HS-5 (cell line): ENCODE measurements at places on chromosomes 1 and 21.
A peak's percentile ranks its signal among the peaks of the same experiment; 100 is the strongest.

GRCh38 chr1:166876540-166876838 is 425 bp upstream of the TADA1 start:
- DNase-seq = no peak

- DNase-seq = peak; percentile 68
These were observed 37.0 kb upstream of the PUM1 start for GRCh38 chr1:31102501-31102950.

GRCh38 chr1:110412576-110412975 is 5.1 kb upstream of the LAMTOR5 start:
- no peak for DNase-seq

- no peak for DNase-seq
These were observed 82.4 kb upstream of the MACF1 start for GRCh38 chr1:39122056-39122455.

DNA sequence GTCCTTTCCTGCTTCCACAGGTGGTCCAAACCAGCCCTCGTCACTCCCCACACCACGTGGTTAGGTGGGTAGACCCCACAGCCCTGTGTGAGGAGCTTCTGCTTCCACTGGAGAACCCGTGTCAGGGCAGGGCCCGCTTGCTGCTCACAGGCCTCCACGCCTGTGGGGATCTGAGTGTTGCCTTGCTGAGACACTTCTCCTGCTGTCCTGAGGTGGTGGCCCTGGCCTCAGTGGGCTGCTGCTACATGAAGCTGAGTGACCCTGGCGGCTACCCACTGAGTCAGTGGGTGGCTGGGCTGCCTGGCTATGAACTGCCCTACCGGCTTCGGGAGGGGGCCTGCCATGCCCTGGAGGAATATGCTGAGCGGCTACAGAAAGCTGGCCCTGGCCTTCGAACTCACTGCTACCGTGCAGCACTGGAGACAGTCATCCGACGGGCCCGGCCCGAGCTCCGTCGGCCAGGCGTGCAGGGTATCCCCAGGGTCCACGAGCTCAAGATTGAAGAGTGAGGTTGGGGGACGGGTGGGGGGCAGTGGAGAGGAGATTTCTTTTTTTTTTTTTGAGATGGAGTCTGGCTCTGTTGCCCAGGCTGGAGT is 5.5 kb upstream of the ISG20L2 start:
- no peak for DNase-seq

DNA sequence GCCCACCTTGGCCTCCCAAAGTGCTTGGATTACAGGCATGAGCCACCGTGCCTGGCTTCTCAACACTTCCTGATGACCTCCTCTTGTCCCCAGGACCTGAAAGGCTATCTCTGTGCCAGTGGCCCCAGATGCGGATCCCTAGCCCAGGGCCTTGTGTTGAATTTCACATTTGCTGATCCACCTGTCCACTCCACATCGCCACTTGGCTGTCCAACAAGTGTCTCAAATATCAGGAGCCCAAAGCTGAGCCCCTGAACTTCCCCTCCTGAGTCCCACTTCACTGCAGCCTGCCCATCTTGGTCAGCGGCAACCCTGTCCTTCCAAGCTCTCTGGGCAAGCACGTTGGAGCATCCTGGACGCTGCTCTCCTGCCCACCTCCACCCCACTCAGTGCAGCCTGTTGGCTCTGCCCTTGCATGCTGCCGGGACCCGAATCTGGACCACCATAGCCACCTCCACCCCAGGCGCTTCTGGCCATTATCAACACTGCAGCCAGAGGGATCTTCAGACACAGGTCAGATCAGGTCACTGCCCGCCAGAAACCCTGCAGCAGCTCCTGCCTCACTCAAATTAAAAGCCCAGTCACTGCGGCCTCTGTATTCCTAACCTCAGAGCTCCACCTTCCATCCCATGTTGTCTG is 352.5 kb upstream of the VAMP3 start:
- no peak for DNase-seq

- DNase-seq = no peak
These were observed 494 bp downstream of the UBE2J2 start for GRCh38 chr1:1273209-1273511.

GRCh38 chr1:204277563-204278219 is 63.9 kb upstream of the GOLT1A start:
- no peak for DNase-seq

DNA sequence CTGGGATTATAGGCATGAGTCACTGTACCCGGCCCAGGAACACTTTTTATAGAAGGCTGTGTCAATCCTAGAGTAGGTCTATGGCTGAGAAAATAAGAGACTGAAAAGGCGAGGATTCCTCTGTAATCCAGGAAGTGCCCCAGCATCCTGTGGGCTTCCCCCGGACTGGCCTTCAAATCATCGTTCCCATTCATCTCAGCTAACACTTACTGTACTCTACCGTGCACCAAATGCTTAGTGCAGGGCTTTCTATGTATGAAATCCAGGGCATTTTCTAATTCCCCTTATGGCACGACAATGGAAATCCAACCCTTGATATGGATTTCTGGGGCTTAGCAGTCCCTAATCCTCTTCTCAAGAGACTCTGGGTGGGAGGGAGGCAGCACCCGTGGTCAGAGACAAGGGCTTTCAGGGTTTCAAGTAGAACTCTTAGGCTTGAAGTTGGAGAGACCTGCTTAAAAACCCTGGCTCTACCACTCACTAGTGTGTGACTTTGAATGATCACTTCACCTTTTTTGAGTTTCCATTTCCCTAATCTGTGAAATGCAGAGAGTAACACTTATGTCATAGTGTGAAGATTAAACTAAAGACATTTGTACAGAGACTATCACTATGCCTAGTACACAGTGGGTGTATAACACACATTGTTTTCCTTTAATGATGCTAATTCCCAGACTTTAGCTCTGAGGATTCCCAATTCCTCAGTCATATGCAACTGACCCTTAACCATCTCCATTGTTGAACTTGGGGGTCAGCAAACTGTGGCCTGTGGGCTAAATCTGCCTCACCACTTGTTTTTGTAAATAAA is 20.3 kb downstream of the MECR start:
- no peak for DNase-seq

DNA sequence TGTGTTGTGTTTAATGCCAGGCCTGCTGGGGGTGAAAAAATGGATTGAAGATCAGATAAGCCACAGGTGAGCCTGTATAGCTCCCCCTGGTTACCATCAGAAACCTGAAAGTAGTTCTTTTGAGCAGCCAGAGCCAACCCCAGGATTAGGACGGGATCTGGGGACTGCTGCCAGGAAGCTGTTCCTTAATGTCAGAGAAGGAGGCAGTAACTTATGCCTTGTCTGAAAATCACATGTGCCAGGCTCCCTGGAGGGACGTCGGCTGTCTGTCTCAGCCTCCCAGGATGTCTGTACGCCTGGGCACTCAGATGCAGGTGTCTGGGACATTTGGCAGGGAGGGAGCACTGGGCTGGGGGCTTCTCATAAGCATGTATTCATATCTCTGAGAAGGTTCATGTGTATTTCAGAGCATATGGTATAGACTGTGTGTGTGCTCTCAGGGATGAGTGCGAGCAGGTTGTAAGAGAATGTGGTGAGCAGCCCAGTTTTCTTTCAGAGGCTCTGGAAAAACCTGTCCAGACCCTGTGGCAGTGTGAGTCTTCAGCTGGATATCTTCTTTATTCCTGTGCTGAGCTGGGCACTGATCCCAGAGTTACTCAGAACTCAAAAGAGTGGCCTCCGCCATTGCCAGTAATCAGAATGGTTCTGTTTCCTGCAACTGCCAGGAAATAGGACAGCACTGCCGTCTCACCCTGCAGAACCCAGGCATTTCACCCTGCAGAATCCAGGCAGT is 2.8 kb downstream of the FAM43B start:
- no peak for DNase-seq

- no peak for DNase-seq
These were observed 11.4 kb upstream of the RGS16 start for GRCh38 chr1:182615468-182616129.

- no peak for DNase-seq
These were observed 18.9 kb downstream of the SLC16A1 start for GRCh38 chr1:112937070-112937469.

- DNase-seq = no peak
These were observed 55.8 kb downstream of the DYRK1A start for GRCh38 chr21:37422382-37422781.

- no peak for DNase-seq
These were observed 124.6 kb downstream of the HLCS start for GRCh38 chr21:36841866-36842265.

GRCh38 chr1:94755675-94756074 is 64.5 kb upstream of the SLC44A3 start:
- DNase-seq = peak; percentile 74

DNA sequence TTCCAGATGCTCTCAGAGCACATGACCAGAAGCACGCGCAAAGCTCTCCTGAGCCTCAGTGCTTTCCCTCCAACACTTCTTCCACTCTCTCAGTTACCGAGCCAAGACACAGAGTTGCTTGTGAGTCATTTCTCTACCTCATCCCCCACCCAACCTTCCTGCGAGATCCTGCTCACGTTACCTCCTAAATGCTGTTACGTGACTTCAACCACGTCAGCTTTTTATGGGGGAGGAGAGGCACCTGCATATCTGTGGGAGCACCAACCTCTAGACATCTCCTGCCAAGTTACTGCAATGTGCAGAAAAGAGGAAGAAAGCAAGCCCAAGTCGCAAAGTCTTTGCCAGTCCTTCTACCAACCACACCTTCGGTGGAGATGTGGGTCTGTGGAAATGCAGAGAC is 27.2 kb upstream of the ERG start:
- no peak for DNase-seq

DNA sequence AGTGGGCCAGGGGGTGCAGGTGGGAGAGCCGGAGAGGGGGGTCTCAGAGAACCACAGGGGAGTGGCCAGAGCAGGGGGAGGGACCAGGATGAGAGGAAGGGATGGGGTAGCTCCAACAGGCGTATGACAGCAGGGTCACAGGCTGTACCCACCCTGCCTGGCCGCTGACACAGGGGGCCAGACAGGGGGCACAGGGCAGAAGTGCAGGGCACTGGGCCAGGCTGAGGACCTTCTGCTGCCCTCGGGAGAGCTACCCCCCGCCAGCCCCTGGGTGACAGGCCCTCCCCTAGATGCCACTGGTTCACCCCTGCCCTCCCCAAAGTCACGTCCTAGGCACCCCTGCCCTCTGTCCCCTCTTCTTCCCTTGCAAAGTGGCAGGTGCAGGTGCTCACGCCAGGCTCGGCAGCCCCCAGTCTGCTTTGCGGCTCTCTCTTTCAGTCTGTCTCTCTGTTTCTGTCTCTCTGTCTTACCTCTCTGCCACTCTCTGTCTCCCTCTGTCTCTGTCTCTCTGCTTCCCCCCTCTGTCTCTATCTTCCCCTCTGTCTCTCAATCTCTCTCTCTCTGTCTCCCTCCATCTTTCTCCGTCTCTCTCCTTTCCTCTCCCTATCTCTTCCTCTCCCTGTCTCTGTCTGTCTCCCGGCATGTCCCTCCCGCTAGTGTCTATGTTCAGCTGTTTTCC is 48.5 kb downstream of the WNT9A start:
- DNase-seq = no peak

DNA sequence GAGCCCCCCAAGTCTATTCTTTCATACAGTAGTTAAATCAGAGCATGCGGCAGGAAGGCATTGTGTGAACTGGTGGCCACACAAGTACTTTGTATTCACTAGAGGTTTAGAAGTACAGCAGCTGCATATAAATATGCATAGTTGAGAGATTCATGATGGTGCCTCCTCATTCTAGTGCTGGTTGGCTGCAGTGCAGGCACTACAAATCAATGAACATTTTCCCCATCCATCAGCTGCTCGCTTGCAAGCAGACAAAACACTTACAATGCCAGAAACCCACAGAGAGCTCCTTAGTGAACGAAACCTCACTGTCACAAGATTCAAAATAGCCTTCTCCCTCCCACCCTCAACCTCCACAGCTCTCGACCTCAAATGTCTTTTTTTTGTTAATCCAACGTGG is 726.2 kb downstream of the USP25 start:
- no peak for DNase-seq

DNA sequence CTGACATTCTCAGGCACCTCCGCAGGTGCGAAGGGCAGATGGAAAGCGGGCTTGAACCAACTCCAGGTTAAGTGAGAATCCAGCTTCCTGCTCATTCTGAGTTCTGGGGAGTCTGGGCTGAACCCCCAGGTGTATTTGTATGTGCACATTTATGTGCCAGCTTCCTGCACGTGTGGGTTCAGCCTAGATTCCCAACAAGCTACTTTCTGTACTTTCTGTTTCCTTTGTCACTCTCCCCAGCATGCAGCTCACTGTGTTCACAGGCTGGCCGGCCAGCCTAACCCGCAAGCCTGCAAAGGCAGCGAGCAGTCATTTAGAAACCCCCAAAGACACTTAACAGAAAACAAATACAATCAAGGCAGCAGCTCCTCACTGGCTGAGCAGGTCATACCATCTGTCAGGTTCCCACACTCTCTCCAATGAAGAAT is 1.3 kb upstream of the IL19 start:
- no peak for DNase-seq

GRCh38 chr1:206472454-206472853 is 2.2 kb downstream of the IKBKE start:
- no peak for DNase-seq

GRCh38 chr1:88888750-88889149 is 2.6 kb downstream of the GTF2B start:
- no peak for DNase-seq

DNA sequence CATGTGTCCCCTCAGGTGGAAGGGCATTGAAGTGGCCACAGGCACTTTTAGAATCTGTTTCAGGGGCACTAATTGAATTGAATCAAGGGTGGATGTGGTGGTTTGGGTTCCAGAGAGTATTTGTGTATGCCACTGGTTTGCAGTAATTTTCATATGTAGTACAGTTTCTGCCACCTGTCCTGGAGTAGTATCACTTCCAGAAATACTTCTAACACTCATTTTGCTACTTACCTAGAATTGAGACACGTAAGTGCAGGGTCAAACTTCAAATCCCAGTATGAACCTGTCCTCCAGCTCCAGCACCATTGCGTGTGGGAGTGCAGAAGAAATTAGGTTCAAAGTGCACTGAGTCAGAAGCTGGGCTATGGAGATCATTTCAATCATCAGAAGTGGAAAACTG is 26.8 kb downstream of the RSPH1 start:
- DNase-seq = no peak

- DNase-seq = no peak
These were observed 1.5 kb upstream of the COL16A1 start for GRCh38 chr1:31705080-31705866.

DNA sequence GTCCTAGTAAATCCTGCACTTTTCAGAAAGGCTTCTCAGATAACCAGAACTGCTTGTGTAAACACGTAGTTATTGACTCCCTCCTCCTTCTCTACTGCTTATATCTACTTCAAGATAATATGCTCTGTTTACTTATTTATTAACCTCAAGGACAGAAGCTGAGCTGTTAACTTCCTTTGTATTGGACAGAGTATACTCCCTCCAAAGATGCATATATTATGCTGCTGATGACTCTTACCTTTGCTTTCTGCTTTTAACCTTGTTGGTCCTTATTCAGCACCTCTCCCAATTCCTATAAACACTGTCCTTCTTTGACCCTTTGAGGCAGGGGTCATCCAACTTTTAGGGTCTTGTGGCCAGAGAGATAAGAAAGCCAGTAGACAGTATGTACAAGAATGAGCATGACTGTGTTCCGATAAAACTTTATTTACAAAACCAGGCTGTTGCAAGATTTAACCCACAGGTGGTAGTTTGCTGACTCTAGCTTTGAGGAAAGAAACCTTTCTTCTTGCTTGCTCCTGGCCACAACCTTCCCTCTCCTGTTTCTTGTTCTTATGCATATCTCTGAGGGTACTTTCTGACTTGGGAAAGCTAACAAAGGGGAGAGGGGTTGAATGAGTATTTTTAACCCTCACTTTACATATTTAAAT is 4.9 kb downstream of the TPM3 start:
- no peak for DNase-seq

- no peak for DNase-seq
These were observed 20.4 kb upstream of the FOXO6 start for GRCh38 chr1:41340655-41341364.

- no peak for DNase-seq
These were observed 58.9 kb upstream of the ARTN start for GRCh38 chr1:43874716-43875115.
